AG04449 (cell line): ENCODE measurements at places on chromosomes 1 and 21.

GRCh38 chr1:167926486-167926997 is 9.9 kb upstream of the DCAF6 start:
- no peak for DNase-seq

GRCh38 chr1:998745-998994 is 1.2 kb downstream of the HES4 start:
- no peak for DNase-seq

GRCh38 chr21:44868707-44869106 is 4.8 kb downstream of the PTTG1IP start:
- no peak for DNase-seq

- no peak for DNase-seq
Measured at GRCh38 chr1:1324084-1324523, 356 bp downstream of the INTS11 start.

GRCh38 chr1:93770640-93771039 is 89.0 kb upstream of the BCAR3 start:
- no peak for DNase-seq

DNA sequence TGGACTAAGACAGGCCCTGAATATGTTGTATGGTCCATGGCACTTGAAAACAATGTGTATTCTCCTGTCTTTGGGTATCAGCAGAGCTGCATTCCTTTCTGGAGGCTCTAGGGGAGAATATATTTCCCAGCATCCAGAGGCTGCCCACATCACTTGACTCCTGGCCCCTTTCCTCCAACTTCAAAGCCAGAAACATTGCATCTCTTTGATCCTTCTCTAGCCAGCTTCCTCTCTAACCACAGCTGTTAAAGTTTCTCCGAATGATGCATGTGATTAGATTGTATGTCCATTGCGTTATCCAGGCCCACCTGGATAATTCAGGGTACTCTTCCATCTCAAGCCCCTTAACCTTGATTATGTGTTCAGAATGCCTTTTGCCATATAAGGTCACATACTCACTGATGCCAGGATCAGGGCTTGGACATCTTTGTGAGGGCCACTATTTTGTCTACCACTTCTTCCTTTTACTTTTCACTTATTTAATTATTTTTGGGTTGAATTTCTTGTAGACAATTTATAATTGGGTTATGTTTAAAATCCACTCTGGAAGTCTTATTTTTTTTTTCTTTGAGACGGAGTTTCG is 5.3 kb downstream of the CHD1L start:
- no peak for DNase-seq

DNA sequence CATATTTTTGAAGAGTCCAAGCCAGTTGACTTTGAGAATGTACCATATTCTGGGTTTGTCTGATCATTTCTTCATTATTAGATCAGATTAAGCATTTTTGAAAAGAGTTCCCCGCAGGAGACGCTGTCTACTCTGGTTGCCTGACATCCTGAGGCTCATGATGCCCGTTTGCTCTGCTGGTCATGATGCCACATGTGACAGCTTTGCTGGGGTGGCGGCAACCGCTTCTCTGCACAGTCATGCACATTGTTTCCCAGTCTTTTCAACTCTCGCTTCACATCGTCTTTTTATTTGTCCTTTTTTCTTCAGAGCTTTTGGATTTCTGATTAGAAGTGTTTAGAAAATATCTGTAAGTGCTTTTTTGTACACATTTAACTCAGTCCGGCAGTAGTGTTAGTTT is 90.7 kb downstream of the ST6GALNAC5 start:
- DNase-seq: no peak
